Suprapubic skin (tissue), 4 donors: ENCODE measurements at places on chromosomes 5 and 9.

- H3K4me3 ChIP-seq: no peak overlapping the region
- H3K27me3 ChIP-seq: peaks cover 8% of the 10 kb centered on the region
- DNase-seq: no peak
- no peak overlapping the region for H3K27ac ChIP-seq
- H3K36me3 ChIP-seq: no peaks in the 10 kb centered on the region
These were observed 11.1 kb upstream of the ARAP3 start for GRCh38 chr5:141692919-141693725.

- no peaks in the 10 kb centered on the region for H3K36me3 ChIP-seq
- peaks cover 16% of the 10 kb centered on the region for H3K4me1 ChIP-seq
- H3K27me3 ChIP-seq: no peaks in the 10 kb centered on the region
These were observed 718 bp downstream of the DEPDC1B start for GRCh38 chr5:60699288-60699608.

DNA sequence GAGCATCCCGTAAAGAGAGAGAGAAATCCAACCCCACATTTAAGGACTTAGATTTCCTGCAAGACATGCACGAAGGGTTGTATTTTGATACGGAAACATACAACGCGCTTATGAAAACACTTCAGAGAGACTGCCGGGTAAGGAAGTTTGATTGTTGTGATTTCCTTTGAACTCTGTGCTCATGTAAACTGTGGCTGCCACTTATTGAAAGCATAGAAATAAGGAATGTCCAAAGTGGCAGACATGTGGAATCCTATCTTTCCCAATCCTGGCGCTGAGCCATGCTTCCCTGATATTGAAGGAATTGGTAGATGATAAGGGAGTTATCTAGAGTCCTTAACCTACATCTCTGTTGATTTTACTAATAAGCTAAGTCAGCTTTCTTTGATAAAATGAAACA lies 119.4 kb downstream of the PRKACG start:
- no peaks in the 10 kb centered on the region for H3K36me3 ChIP-seq
- no peak for DNase-seq
- no peak overlapping the region for H3K27ac ChIP-seq
- no peak overlapping the region for H3K4me3 ChIP-seq
- H3K27me3 ChIP-seq: no peaks in the 10 kb centered on the region

DNA sequence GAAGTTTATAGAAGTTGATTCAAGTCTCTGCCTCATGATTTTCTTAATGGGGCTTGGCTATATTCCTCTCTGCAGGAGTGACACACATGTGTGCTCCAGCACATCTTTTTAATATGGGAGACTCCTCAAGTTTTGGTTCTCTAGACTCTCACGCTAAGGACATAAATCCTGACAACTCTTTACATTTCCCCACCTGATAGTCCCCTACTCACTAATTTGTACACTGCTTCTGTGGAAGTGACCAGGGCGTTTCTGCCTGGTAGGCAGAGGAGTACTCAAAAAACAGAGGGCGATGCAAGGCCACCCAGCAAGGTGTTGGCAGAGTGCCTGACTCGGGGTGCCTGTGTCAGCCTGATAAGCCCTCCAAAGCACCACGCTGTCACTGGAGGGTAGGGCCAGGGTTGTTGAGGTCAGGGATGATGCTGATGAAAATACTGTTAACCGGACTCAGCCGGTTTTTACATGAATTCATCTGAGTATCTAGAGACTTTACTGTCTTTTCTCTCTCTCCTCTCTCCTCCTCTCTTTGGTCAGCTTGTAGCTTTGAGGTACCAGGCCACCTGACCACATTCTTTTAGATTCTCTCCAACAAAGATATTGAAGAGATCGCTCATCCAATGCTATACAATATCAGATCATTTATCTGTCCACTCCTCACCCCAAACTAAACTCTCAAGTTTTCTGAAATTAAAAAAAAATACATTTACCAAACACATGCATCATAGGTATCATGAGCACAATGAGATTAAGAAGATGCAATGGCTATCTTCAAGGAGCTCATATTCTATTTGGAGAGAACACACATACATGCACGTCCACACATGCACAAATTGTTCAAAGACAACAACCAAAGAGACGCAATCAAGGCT lies 205.2 kb downstream of the PIK3R1 start:
- no peaks in the 10 kb centered on the region for H3K36me3 ChIP-seq
- H3K4me1 ChIP-seq: peaks cover 32% of the 10 kb centered on the region
- no peak overlapping the region for H3K4me3 ChIP-seq
- no peaks in the 10 kb centered on the region for H3K27me3 ChIP-seq

DNA sequence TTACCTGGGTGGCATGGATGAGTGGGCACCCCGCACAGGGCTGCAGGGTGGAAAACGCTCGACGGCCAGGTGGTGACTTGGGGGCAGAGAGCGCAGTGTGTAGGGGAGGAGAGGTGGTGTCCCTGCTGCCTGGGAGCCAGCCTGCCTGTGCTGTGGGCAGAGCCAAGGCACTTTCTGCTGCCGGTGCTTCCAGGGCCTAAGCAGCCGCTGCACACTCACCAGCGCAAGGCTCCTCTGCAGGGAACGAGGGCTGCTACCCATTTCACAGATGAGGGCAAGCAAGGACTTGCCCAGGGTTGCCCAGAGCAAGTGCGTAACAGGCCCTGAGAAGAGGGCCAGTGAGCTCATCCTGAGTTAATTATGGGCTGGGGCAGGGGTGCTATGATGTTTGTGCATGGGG lies 62.5 kb downstream of the CRB2 start:
- H3K4me3 ChIP-seq: no peak overlapping the region
- H3K27me3 ChIP-seq: no peaks in the 10 kb centered on the region
- peaks cover 3% of the 10 kb centered on the region for H3K4me1 ChIP-seq
- no peak for DNase-seq
- no peak overlapping the region for H3K27ac ChIP-seq
- H3K36me3 ChIP-seq: peaks cover 21% of the 10 kb centered on the region

GRCh38 chr9:71357346-71357745 lies 235.9 kb upstream of the TRPM3 start:
- no peak overlapping the region for H3K27ac ChIP-seq
- H3K4me1 ChIP-seq: no peaks in the 10 kb centered on the region
- DNase-seq: no peak
- H3K27me3 ChIP-seq: no peaks in the 10 kb centered on the region
- no peaks in the 10 kb centered on the region for H3K36me3 ChIP-seq

DNA sequence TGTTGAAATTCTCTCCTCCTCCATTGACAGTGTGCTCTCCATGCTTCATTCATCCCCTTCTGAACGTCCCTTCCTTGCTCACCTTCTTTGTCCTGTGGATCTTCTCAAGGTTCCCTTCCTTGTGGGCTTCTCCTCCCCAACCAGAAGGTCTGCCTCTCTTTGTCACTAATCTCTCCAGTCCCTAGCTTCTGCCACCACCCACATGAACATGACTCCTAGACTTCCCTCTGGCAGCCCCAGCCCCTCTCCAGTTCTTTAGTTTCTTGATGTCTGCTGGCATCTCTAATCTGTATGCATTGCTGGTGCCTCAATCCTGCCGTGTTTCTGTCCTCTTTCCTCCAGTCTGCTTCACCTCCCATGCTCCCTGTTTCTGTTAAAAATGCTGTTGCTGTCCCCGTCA lies 79.3 kb downstream of the ARHGAP26 start:
- no peak for DNase-seq
- H3K36me3 ChIP-seq: no peaks in the 10 kb centered on the region
- H3K4me3 ChIP-seq: no peak overlapping the region
- peaks cover 26% of the 10 kb centered on the region for H3K4me1 ChIP-seq
- H3K27ac ChIP-seq: no peak overlapping the region
